ENCODE measurements at places on chromosomes 4 and X.

GRCh38 chr4:71184195-71184781 is 154.5 kb upstream of the SLC4A4 start:
- peak; percentile 12 for DNase-seq

GRCh38 chr4:86048426-86048825 is 311.4 kb downstream of the MAPK10 start:
- no peak for DNase-seq

DNA sequence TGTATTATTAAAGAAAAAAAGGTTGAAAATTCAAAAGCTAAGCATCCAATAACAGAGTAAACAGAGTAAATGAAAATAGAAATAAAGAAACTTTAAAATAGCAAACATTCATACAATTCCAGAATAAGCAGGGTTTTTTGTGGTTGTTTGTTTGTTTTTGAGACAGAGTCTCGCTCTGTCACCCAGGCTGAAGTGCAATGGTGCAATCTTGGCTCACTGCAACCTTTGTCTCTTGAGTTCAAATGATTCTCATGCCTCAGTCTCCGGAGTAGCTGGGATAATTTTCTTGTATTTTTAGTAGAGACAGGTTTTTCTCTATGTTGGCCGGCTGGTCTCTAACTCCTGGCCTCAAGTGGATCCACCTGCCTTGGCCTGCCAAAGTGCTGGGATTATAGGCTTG is 6.6 kb upstream of the THOC2 start:
- DNase-seq: no peak

DNA sequence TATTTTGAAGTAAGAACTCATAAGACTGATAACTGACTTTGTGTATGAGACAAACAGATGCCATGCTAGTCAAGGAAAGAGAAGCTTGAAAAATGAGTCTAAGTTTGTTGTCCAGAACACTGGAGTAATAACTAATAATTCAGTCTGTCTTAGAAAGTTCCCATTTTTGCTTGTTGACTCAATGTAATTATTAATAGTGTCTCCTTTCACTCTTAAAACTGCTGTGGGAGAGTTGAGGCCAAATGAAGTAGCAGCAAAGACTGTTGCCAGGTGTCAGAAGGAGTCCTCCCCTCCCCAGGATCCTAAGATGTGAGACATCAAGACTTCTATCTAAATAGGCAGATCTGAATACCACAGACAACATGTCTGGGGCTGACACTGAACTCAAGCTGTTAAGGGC is 20.8 kb upstream of the FAM13A start:
- no peak for DNase-seq
